ENCODE measurements at places on chromosomes 7 and 10.

DNA sequence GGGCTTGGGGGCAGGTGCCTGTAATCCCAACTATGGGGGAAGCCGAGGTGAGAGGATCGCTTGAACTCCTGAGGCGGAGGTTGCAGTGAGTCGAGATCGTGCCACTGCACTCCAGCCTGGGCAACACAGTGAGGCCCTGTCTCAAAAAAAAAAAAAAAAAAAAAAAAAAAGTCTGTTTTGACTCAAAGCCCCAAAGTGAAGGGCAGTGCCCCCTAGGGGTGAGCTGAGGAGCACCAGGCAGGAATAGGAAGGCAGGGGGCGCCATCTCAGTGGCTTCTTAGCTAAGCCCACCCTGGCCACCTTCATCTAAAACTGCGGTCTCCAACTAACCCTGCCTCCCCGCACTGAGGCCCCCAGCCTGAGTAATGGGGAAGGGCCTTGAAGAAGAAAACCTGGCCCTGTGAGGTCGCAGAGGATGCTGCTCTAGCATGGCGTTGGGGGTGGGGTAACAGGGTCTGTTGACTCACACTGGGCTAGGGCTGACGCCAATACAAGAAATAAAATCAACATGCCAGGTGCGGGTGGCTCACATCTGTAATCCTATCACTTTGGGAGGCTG is 9.8 kb downstream of the PODXL start:
- DNase-seq, result no peak

DNA sequence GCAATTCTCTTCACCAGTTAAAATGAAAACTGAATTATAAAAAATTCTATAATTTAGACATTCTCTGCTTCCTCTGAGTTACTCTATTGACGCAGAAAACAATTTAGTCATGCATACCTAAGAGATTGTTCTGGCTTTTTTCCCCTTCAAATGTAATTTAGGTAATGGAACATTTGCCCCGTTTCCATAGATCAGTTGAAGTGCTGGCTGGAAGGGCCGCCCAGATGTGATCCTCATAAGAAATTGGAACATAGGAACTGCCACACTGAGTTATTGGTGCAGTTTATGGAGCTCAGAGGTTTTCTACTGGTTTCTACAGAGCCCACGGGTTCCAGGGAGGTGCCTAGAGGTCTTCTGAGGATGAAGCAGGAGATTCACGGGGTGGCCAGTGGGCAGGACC is 581.7 kb downstream of the SDK1 start:
- no peak for DNase-seq

GRCh38 chr7:23020742-23021401 is 6.9 kb upstream of the HYCC1 start:
- DNase-seq, result no peak

- peak; percentile 58 for DNase-seq
These were observed 60.9 kb downstream of the SLC16A9 start for GRCh38 chr10:59648711-59649201.

DNA sequence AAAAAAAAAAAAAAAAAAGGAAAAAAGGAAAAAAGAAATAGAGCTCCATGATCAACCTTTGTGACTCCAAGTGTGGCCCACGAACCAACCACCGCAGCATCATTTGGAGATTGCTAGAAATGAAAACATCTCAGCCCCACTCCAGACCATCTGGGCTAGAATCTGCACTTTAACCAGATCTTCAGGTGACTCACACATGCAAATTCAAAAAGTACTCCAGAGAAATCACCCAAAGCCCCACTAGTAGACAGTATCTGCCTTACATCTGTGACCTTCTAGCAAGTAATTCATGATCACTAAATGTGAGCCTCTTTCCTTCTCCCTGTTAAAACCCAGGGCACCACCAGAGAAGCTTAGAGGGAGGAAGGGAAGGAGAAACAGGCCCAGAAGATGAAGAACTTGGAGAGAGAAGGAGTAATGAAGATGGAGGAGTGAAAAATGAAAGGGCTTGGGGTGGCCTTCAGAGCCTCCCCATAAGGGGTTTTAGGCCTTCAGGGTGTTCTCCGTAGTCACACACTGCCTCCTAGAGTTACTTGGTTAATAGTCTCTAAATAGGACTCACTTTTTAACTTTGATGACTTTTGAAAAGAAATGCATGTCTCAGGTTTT is 94.0 kb downstream of the SLC37A3 start:
- no peak for DNase-seq

GRCh38 chr7:142733271-142733670 is 16.0 kb upstream of the PRSS1 start:
- DNase-seq, result no peak

- DNase-seq, result peak; percentile 13
These were observed 315.3 kb downstream of the LHFPL3 start for GRCh38 chr7:104643587-104644217.

DNA sequence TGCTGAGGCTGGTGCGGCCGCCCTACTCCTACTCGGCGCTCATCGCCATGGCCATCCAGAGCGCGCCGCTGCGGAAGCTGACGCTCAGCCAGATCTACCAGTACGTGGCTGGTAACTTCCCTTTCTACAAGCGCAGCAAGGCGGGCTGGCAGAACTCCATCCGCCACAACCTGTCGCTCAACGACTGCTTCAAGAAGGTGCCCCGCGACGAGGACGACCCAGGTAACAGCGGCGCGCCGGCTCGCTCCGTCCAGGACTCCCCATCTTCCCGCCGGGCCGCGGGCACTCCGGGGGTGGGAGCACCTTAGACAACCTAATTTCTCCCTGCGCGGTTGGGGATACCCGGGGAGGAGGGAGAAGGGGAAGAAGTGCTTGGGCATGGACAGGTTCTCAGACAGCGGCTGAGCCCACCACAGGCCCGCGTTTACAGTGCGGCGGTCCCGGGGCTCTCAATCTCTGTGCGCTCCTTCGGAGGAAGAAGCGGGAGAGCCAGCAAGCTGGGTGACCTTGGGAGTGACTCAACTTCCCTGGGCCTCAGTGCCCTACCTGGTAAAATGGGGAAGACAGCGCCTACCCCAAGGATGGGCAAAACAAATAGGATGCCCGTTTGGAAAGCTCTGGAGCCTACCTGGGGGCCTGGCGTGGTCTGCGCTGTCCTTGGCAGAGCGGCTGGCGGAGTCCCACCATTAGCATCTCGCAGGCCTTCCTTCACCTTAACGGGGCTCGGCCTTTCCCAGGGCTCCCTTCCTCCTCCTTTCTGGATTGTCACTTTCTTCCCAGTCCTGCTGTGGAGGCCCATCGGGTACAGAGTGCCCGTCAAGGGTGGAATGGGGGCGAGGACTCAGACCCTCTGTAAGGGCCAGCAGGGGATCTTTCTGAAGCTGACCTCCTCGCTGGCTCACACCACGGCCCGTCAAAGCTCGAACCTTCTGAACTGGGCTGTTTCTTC is 852 bp downstream of the FOXI2 start:
- DNase-seq, result no peak

DNA sequence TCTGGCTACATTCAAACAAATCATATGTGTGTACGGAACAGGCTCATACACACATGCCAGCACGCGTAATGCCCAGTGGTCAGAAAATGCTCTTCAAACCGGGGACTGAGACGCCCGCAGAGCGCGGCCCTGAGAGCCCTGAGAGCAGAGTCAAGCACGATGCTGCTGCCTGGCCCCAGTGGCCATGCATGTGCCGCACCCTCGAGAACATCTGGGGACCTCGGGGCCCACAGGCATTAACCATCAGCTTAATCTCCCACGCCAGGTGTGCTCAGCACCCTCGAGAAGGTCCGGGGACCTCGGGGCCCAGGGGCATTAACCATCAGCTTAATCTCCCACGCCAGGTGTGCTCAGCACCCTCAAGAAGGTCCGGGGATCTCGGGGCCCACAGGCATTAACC is 163.1 kb downstream of the PTPRN2 start:
- no peak for DNase-seq

DNA sequence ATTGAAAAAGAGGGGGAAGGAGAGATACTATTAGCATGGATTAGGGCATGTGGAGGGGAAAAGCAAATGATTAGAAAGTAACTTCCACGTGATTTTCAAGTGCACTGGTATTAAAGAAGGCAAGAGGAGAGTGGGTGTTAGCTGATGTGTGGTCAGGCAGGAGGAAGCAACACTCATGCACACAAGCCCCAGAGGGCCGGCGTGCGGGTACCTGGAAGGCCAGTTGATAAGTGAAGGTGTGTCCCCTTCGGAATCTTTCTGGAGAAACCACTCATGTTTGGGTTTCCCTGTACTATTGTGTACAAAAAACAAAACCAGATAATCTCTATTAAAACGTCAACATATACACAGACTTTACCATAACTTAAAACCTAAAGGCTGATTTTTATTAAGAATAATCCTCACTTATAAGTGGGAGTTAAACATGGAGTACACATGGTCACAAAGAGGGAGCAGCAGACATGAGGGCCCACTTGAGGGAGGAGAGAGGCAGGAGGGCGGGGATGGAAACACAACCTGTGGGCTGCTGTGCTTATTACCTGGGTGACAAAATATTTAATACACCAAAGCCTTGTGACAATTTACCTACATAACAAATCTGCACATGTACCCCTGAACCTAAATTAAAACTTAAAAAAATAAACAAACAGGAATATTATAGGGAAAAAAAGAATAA is 98.9 kb downstream of the SVIL start:
- DNase-seq, result no peak

GRCh38 chr10:69631566-69631965 is 1.5 kb downstream of the FAM241B start:
- DNase-seq, result no peak

DNA sequence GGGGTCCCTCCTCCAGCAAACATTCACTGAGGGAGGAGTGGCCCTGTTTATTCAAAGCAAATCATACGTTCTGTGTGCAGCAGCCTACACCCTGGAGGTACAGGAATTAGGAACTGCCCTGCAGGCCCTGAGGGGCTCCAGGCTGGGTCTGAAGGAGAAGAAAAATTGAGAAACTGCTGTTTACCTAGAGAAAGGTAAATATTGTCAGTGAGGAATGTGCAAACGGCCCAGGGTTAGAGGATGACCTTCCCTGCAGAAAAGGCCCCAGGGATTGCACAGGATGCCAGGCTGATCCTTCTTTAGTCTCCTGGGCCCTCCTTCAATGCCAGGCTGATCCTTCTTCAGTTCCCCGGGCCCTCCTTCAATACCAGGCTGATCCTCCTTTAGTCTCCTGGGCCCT is 5.7 kb downstream of the CALML5 start:
- no peak for DNase-seq

DNA sequence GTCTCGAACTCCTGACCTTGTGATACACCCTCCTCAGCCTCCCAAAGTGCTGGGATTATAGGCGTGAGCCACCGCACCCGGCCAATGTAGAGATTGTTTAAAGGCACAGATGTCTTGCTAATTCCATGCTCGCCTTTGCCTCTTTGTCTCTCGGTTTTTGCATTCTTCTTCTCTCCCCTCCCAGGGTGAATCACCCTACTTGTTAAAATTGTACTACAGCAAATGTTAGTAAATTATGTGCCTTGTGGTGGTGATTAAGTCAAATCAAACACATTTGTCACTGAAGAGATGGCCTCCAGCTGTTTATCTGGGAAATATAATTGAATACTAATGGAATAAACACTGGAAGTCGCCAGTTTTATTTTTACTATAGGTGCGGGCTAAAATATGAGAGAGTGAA is 384.4 kb upstream of the AUTS2 start:
- DNase-seq, result no peak

DNA sequence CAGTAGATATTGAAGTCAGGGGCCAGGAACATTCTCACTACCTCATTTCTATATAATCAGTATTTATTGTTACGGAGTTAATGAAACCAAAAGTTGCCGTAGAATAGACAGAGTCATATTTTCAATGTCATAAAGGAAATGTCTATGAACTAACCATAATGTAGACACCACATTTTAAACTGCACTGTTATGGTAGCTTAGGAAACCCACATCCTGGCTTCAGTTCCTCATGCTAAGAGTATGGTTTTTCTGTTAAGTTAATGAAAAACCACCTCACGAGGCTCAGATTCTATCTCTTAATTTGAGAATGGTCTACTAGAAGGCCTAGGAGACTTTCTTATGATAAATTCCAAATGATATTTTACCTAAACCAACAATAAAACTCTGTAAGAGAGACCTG is 166.5 kb downstream of the TMEM26 start:
- no peak for DNase-seq

GRCh38 chr10:104574838-104575237 is 66.3 kb upstream of the SORCS3 start:
- no peak for DNase-seq

DNA sequence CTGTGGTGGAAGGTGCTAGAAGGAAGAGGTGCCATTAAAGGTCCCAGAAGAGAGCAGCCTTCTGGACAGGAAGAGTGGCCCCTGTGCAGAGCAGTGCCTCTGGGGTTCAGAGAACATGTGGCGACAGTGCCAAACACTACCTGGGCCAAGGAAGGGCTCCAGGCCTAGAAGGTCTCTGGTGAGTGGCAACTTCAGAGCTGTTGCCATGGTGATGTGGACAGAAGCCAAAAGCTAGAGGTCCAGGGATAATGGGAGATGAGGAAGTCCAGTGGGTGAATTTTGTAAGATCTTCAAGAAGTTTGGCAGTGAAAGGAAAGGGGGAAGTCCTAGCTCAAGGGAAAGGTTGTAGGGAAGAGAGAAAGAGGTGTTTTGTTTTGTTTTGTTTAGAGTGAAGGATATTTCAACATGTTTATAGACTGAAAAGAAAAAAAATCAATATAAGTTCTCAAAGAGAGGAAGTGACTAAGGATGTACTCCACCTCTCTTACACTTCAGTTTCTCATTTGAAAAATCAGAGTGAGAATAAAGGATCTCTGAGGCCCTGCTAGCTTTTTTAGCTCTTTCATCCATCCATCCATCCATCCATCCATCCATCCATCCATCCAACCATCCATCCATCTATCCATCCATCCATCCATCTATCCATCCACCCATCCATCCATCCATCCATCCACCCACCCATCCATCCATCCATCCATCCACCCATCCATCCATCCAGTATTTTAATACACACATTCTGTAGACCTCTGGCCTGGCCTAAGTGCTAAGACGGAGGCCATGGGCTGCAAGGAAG is 77.1 kb upstream of the DUSP5 start:
- no peak for DNase-seq

DNA sequence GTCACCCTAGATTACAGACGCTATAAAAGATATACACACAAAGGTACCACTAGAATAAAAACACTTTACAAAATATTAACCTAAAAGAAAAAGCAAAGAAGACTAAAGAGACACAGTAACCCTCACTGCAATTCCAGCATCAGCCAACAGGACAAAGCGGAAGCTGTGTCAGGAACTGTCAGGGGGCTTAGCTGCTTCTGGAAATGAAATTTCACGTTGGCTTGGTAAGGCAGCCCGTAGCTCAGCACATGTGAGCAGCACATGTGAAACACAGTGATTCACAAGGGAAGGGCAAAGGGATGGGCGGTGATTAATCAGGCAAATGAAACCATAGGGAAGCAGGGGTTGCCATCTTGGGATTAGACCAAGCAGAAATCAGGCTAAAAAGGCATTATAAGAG is 195.4 kb downstream of the MGMT start:
- DNase-seq, result no peak

DNA sequence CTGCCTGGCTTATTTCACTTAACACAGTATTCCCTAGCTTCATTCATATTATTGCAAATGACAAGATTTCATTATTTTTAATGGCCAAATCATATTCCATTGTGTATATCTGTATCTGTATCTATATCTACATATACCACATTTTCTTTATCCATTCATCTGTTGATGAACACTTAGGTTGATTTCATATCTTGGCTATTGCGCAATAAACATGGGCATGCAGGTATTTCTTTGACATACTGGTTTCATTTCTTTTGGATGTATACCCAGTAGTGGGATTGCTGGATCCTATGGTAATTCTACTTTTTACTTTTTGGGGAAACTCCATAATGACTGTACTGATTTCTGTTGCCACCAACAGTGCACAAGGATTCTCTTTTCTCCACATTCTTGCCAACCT is 68.9 kb upstream of the CREB5 start:
- no peak for DNase-seq

Data from head of caudate nucleus (tissue), 42 donors.